Stimulated activated CD4-positive, alpha-beta T cell treated with anti-CD3 and anti-CD28 coated beads, TNF-alpha, amount 100 ng/mL, for 1 hour (primary cell): ENCODE measurements at places on chromosomes 12 and 14.

- no peak for DNase-seq
Measured at GRCh38 chr14:99643343-99643742, 1.6 kb upstream of the HHIPL1 start.

- DNase-seq, result no peak
Measured at GRCh38 chr12:117903110-117903840, 65.5 kb downstream of the KSR2 start.

- DNase-seq, result no peak
Measured at GRCh38 chr12:12723149-12723680, 6.0 kb downstream of the CDKN1B start.

GRCh38 chr14:58428118-58428683 is 682 bp downstream of the KIAA0586 start:
- no peak for DNase-seq

GRCh38 chr12:106841510-106842302 is 67.2 kb downstream of the RIC8B start:
- DNase-seq, result no peak

DNA sequence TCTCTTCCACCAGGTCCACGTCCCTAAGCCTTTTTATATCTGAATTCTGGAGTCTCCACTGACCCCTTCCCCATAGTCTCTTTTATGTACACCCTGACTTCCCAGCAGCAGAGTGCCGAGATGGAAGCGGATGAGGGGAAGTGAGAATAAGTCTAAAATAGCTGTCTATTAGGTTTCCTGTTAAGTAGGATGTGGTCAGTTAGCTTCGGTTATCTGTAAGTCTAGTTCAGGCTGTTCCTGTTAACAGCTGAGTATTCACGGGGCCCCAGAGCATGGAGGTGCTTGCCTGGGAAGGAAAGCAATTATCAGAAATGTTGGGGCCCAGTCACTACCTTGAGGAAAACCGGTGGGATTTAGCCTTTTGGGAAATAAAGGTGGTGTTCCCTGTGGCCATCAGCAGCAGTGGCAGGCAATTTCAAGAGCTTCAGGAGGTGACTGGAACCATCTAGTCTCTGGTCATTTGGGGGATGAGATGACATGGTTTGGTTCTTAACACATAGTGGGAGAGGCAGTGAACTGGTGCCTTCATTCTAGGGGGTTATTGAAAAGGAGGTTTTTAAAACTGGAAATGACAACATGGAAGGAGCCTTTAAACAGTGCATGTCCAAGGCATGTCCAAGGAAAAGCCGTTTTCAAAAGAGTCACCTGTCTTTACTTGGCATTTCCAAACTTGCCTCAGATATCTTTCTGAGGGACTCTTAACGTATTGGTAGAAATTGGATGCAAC is 21.8 kb downstream of the CHST11 start:
- no peak for DNase-seq

DNA sequence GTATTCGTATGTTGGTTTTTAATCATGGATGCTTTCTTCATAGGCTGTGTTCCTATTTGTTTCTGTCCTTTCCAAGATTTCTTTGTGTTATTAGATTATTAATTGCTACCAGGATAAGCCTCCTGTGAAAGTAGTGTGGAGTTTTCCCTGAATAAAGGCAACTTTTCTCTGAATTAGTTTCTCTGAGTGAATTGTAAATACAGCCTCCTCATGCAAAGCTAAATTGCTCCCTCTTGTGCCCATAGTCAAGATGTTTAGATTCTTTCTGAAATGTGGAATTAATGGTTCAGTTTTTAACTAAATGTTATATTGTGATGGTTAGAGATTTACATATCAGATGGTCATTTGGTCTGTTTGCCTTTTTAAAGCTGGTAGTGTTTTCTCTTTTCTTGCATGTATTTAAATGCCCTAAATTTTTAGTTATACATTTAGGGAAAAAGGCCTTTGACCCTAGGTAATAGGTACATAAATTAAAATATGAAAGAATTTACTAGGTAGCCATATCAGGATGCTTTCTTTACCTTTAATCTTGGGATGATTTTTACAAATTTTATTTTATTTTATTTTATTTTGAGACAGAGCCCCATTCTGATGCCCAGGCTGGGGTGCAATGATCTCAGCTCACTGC is 8.9 kb downstream of the APAF1 start:
- DNase-seq, result no peak

- DNase-seq, result no peak
Measured at GRCh38 chr12:3256103-3256631, 179.0 kb downstream of the TSPAN9 start.

GRCh38 chr12:56129206-56129941 is 1.3 kb downstream of the ESYT1 start:
- peak; percentile 34 for DNase-seq

GRCh38 chr12:29698756-29699155 is 85.0 kb downstream of the TMTC1 start:
- DNase-seq, result no peak

- DNase-seq, result peak; percentile 3
Measured at GRCh38 chr12:69739287-69740191, 879 bp downstream of the RAB3IP start.

DNA sequence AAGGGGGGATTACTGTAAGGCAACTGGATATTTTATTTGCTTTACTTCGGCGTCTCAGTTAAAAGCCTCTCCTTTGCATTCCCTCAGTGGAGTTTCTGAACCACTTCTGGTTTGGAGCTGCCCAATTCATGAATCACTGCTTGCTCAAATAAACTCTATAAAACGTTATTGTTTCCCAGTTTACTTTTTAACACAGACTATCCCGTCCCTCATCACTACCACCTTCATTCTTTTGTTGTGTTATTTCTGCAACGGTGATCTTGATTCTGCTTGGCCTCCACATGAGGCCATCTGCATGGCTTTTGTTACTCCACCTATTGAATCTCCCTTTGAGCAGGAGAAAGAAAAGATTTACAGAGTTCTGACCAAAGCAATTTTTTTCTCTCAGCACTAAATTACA is 104.0 kb upstream of the PLEKHA5 start:
- DNase-seq, result no peak

GRCh38 chr14:77421201-77421600 is 2.1 kb downstream of the NOXRED1 start:
- DNase-seq, result no peak

DNA sequence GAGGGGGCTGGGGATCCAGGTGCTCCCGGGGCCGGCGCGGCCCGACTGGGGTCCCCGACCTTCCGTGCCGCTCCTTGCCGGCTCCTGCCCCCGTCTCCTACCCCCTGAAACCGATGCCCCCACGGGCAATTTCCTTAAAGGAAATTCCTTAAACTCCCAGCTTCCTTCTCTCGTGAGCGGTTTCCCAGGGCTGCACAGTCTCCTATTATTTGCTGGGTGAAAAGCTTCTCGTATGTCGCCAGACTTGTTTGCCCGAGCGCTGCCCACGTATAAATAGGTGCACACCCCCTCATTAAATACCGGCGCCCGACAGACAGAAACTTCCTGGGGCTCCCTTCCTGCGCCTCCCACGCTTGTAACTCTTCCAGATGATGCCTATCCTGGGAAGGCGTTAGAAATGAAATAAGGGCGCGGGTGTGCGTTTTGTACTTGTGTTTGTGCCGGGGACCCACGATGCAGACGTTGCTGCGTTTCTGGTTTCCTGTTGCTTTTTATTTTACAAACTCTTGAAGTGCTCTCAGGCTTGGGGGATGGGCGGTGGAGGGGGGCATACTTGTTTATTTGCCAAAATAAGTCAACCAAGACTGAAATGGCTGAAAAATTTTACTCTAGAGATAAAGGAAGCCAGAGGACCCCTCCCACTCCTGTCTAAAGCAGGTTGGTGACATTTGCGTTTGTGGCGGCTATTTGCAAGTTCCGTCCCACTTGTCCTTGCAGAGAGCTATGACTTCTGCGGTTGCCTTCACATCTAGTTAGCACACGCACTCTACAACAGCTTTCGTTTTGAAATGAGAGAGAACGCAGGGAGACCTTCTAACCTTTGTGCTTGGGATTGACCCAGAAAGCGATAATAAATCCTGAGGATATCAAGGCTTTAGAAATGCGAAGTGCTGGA is 1.0 kb downstream of the HIP1R start:
- no peak for DNase-seq

GRCh38 chr14:101336183-101336582 is 225.1 kb upstream of the DIO3 start:
- DNase-seq, result no peak

DNA sequence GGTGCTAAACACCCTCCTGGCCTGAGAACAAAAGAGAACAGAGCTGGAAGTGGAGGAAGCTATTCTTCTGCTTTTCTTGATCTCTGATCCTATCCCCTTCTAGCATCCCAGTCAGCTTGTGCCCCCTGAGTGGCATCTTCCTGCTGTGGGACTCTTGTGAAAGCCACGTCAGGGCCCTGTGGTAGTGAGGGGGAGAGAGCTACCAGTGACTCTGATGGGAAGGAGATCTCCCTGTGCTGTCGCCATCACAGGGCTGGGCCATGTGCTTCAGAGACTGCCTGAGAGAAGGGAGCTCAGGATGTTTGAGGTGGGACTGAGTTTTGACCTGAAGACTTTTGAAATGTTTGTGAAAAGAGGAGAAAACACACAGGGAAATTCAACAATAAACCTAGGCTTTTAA is 107.6 kb upstream of the FUT8 start:
- DNase-seq, result no peak

- no peak for DNase-seq
Measured at GRCh38 chr14:105999361-106000028, 473.1 kb downstream of the TMEM121 start.

GRCh38 chr14:45145214-45145613 is 9.5 kb downstream of the FANCM start:
- no peak for DNase-seq

DNA sequence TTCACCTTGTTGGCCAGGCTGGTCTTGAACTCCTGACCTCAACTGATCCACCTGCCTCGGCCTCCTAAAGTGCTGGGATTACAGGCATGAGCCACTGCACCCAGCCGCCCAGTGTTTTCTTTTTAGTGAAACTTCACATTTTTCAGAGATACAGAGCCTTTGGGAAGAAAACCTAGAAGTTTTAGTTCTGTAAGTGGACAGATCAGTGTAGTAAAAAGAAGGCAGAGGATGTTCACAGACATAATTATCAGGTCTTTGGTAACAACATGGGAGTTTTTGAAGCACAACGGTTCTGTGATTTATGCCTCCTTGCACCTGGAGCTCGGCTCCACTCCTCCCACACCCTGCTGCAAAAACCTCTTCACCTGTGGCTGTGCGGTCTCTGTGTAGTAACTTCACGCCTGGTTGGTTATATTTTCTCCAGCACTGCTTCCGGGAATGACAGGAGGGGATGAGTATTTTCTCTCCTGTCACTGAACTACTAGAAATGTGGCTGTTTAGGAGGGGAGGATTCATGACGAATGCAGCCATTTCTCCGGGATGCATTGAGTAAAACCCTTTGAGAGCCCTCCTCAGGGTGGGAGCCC is 67.0 kb downstream of the ARF6 start:
- DNase-seq, result no peak

DNA sequence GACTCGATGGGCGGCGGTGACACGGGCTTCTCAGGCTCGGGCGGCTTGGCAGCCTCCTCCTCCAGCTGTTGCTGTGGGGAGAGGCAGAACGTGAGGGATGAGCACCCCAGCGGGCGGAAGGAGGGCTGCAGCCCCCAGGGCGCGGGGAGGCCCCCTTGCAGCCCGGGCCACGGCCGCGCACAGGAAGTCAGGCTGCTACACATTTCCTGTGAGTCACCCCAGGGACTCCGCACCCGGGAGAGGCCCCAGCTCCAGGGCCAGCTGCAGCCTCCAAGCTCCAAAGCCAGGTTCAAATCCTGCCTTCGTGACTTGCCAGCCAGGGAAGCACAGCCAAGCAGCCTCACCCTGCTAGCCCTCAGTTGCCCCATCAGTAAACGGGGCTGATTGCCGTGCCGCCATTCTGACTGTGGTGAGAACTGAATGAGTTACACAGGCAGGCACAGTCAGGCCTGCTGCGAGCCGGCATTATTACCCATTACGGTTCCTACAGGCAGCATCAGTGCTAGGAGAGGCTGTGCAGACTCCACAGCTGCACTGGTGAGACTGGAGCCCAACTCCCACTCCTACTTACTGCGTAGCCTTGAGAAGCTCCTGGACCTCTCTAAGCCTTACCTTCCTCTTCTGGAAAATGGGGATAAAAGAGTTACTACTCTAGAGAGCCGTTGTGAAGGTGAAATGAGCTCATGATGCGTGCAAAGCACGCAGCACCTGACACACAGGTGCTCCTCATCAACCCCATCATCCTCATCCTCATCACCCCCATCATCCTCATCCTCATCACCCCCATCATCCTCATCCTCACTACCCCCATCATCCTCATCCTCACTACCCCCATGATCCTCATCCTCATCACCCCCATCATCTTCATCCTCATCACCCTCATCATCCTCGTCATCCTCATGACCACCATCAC is 100.9 kb downstream of the NCOR2 start:
- peak; percentile 78 for DNase-seq

- DNase-seq, result no peak
Measured at GRCh38 chr12:53070877-53071492, 8.2 kb downstream of the SPRYD3 start.
